Urothelium cell line (cell line): ENCODE measurements at places on chromosomes 1 and 21.

DNA sequence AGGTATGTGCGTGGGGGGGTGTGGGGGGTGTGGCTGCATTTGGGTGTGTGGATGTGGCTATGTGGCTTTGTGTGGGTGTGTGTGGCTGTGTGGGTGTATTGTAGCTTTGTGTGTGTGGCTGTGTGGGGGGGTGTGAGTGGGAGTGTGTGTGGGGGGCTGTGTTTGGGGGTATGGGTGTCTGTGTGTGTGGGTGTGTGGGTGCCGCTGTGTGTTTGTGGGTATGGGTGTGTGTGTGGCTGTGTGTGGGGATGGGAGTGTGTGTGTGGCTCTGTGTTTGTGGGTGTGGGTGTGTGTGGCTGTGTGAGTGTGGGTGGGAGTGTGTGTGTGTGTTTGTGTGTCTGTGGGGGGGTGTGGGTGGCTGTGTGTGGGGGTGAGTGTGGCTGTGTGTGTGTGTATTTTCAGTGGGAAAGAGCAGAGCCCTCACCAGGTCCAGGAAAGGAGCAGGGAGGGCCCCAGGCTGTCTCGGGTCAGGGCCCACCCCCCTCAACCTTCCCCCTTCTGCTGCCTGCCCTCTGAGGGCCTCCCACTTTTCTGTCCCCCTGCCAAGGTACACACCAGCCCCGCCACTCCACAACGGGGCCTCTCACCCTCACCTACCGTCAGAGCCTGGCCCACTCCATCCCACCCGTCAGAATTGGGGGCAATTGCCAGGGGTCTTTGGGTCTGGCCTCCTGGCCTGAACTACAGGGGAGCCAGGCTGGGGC lies 1.9 kb upstream of the COL8A2 start:
- no peak for DNase-seq

DNA sequence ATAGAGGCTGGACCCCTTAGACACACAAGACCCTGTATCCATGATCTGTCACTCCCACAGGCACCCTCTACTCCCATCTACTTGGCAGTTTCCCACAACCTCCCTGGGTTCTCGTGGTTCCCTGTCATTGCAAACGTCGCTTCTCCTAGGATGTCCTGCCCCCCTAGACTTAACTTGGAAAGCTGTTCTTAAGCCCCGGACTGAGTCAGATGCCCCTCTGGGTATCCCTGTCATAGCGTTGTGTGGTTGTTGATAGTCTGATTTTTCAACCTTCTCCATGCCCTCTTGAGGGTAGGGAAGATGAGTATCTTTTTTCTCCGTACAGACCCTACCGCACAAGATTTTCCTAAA lies 11.8 kb downstream of the RCC1 start:
- DNase-seq = no peak

DNA sequence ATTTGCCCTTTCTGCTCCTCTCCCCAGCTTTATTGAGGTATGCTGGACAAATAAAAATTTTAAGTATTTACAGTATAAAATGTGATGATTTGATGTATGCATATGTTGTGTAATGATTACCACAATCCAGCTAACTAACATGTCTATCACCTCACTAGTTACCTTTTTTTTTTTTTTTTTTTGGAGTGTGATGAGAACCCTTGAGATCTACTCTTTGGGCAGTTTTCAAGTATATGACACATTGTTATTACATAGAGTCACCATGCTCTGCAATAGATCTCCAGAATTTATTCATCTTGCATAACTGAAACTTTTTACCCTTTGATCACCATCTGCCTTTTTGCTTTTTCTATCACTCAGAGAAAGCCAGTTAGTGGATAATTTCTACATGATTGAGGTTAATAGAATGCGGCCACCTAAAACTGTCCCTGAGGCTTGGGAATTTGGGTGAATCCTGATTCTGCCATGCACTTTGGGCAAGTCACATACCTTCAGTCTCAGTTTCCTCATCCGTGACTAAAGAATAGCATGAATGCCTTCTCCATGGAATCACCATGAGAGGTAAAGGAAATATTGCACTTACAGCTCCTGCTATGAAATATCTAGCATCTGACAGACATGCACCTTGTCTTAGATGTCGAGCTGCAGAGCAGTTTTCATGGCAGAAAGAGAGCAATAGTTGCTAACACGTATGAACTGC lies 295.2 kb downstream of the DISC1 start:
- no peak for DNase-seq

DNA sequence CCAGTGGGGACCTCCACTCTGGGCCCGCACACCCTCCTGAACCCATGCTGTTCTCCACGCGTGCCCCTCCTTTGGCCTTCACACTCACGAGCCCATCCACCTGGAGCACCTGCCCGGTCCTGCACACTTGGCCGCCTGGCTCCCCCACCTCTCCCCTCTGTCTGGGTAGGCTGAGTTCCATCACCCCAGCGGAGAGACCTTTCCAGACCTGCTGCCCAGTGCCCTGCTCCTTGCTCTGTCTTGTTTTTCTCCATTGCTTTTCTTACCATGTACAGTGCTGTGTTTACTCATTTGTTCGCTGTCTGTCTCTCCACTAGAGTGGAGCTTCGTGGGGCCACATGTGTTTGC lies 351.0 kb upstream of the VAMP3 start:
- DNase-seq = no peak

GRCh38 chr1:205943245-205943644 lies at the start of gene SLC26A9:
SLC26A9 (minus strand) TSS chr1:205943456; CDS start chr1:205935820, 7,636 bp downstream.
- no peak for DNase-seq

DNA sequence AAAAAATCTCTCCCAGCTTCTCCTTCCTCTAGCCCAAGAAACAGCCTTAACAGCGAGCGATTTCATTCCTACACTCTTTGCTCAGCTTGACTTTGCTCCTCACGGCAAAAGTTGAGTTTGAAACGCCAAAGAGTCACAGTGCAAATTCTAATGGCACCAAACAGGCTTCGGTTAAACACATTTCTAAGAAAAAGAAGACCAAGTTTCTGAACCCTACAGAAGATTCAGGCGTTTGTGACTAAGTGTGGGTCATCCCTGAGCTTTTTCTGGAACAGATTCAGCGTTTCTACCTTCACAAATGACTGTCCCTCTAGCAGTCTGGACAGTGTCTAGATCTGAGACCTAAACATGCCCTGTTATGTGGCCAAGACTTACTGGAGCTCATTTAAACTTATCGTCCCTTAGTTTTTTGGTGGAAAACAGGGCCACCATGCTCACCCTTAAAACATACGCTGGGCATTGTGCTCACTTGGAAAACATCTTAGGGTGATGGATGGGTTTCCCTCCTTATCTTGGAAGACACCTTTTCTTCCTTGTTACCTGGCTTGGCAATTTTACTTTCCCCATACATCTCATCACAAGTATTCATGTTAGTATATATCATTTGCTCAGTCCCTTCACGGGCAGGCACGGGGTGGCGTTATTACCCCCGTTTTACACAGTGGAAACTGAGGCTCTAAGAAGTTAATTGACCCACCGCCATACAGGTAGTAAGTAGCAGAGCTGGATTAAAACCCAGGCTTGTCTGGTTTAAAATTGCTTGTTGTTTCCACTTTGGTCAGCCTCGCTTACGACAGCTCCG lies 1.0 kb downstream of the C1orf198 start:
- no peak for DNase-seq

DNA sequence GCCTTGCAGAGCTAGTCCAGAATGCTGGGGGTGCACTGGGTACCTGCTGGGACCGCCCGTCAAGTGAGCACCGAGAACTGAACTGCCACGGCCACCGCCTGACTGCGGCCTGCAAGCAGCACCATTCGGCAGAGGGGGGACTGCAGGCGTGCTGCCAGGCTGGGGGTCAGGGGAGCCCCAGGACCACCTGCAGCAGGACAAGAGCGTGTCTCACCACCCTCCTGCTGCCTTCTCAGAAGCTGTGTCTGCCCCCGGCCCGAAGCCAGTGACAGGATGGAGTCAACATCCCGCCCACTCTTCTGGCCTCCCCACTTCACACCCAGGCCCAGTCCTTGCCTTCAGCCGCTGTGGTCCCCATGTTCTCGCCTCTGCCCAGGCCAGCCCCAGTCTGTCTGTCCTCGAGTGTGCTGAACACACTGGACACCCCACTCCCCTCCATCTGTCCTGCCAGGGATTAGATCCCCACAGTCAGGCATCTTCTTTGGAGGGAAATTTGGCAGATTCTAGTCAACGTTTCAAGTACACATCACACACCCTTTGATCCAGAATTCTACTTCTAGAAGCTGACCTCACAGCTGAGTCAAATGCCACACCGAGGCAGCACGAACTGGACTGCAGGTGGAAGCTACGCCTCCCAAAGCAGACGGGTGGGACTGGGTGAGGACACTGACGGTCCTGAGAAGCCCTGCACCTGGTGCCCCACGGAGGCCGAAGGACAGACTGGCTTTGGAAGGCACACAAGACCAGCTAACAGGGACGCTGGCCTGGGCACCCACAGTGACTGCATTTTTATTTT lies 26.0 kb downstream of the PTTG1IP start:
- no peak for DNase-seq

- DNase-seq = peak; percentile 46
Observed at GRCh38 chr1:32336963-32337675, 1.1 kb upstream of the MARCKSL1 start.

DNA sequence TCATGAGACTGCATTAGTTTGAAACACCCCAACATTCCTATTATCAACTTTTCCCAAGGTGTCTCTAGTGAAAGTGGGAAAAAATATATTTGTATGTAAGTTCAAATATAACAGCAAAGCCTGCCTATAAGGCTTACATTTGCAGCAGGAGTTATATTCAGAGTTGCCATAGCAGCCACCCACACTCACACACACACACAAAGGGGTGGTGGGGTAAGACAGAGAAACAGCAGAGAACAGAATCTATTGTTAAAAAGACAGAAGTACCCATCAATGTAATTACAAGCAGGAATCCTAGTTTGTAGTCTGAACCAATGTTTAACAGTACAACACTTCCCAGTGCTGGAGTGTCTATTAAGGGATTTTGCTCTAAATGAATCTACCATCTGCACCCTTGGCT lies 55.0 kb downstream of the PLPPR5 start:
- DNase-seq = no peak

- peak; percentile 77 for DNase-seq
Observed at GRCh38 chr1:15027515-15027986, 126.0 kb upstream of the TMEM51 start.

DNA sequence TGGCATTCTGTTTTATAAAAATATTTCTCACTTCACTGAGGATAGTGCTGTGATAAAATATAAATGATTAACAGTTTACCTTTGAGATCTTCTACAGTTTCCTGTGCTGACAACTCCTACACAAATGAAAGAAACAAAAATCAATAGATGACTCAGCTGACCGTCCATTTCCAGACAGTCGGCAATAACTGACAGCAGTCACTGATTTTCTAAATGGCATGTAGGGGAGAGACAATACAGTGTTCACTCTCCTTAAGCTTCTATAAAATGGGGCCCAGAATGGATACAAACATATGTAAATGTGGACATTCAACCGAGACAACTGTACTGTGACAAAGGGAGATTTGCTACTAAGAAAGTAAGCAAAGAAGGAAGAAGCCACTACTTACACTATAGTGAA lies 34.3 kb downstream of the PCNX2 start:
- DNase-seq = no peak

- DNase-seq = no peak
Observed at GRCh38 chr1:156508205-156508954, 7.8 kb upstream of the MEF2D start.
